Stomach (tissue), 19 donors: ENCODE measurements at places on chromosomes 16 and 17. TPM values are rescaled to one million over a fixed set of nuclear protein-coding genes. Genes with fewer than 3 reads are reported as not detected.

TBX21 gene
- 0.55 TPM for total RNA-seq

DNA sequence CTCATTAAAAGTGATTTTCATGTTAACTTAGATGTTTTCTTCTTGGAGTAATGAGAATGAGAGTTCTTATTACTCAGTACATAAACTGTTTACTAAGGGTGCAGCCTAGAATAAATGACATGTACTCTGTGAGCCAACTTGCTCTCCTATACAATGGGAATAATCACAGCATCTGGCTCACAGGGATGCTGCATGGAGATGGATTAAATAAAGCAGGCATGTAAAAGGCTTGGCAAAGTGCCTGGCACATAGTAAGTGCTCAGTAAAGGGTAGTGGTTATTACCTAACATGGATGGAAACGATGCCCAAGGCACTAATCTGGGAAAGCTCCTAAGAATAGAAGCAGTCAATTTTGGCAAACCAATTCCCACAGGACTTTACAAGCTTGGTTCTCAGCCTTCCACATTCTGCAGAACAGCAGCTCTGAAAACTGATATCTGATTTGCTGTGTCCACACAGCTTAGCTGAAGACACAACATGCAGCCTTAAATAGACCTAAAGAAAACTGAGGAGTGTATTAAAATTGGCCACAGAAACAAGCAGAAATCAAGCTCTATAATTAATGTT, 176.1 kb downstream of the ABCC12 start:
- H3K27me3 ChIP-seq = no peaks in the 10 kb centered on the region
- no peak overlapping the region for H3K4me3 ChIP-seq
- no peaks in the 10 kb centered on the region for H3K36me3 ChIP-seq
- no peak overlapping the region for H3K27ac ChIP-seq

DNA sequence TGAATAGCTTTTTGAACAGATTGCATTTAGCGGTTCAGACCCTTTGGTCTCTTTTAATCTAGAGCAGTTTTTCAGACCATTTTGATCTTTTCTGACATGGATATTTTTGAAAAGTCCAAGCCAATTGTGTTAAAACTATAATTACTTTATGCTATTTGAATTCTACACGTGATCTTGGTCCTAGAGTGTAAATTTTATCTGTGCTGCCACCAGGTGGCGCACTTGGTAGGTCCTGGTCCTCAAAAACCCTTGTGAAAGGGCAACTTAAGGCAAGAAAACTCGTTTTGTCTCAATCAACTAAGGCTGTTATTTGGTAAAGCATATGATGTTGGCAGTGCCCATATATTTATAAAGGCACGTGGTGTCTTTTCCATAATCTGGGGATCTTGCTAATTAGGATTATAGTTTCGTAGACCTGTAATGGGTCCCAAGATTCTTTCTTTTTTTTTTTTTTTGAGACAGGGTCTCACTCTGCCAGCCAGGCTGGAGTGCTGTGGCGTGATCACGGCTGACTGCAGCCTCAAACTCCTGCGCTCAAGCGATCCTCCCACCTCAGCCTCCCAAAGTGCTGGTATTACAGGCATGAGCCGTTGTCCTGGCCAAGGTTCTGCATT, 43.9 kb upstream of the TEX2 start:
- no peaks in the 10 kb centered on the region for H3K27me3 ChIP-seq
- H3K36me3 ChIP-seq = no peaks in the 10 kb centered on the region
- DNase-seq = peak; percentile 73

CES3 gene
- total RNA-seq = not detected

RAB11FIP4 gene
- total RNA-seq = 22.2 TPM

DNA sequence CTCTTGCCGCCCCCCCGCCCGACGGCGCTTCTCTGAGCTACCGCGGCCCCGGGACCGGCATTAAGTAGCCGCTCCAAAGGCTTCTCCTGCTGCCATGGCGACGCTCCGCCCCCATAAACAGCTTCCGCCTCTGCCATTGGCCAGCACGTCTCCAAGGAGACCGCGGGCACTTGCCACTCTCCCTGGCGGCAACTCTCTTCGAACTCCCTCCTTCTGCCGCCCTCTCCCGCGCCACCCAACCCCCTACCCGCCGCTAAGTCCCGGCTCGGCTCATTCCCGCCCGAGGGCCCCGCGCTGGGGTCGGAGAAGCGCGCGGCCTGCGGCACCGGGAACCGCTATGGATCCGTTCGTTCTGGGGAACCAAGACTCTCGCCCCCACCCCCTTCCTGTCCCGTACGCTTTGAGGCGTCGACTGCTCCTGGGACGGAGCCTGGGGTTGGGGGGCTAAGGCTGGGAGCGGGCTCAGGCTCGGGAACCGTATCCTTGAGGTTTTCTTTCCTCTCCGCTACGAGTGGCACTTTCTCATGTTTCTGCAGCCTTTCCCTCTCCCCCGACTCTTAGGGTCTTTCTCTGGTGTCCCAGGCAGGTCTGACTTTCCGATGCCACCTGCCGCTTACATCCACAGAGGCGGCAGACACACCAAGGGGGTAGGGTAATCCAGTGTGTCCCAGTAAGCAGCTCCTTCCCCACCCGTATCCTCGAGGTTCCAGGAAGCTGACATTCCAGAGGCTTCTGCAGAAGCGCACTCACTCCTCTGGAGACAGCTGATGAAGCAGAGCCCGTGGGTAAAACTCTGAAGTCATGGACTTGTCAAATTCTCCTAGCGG, at the start of gene FOXJ1:
TSS of gene FOXJ1 (minus strand) at position 34 of the 827 bp plus-strand sequence. CDS start 850 bp downstream, outside the sequence.
- peaks cover 45% of the 10 kb centered on the region for H3K4me1 ChIP-seq
- peaks cover 47% of the 10 kb centered on the region for H3K27me3 ChIP-seq
- H3K36me3 ChIP-seq = no peaks in the 10 kb centered on the region
- peak; percentile 97 for DNase-seq
- H3K27ac ChIP-seq = no peak within 1 kb of the TSS

GNG13 gene
- not detected for total RNA-seq

NOG gene
- not detected for total RNA-seq

GAS7 gene
- 185 TPM for total RNA-seq

DNA sequence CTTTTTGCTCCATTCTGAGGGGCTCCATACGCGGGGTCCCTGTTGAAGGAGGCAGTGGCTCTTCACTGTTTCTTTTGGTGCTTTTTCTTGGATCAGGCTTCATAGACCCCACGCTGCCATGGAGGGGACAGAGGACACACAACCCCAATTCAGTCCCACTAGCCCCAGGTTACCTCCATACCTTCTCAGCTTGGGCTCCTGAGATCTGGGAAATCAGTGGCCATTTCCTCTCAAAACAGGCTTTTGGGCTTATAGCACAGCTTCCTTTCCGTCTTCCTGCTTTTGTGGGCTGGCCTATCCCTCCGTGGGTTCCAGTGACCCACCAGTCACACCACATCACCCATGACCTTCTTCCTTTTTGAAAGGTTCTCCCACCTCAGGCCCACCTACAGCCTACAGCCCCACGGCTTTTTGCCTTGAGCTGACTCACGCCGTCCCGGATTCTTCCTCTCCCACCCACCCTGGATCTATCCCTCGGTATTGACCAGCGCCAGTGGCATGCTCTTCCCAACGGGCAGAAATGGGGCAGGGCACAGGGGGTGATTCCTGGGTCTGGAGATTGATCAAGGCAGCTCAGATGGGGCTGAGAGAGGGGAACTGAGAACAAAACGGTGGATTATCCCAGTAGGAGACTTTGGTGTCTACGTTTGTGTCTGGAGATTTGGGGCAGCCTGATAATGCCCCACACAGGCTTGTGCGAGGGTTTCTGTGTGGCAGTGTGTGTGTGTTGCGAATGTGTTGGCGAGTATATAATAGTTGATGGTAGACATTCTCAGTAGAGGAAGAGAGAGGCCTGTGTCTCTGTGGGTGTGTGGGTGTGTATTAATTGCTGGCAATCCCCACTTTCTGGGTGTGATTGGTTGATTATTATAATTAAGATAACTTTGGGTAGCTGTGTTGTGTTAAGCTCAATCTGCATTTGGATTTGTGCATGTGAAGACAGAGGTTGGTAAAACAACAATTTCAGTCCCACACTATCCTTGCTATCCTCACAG, 3.8 kb downstream of the TBX21 start:
- H3K27me3 ChIP-seq = no peaks in the 10 kb centered on the region
- no peak overlapping the region for H3K27ac ChIP-seq
- no peaks in the 10 kb centered on the region for H3K36me3 ChIP-seq

GRCh38 chr17:66308856-66309255, 6.4 kb downstream of the PRKCA start:
- H3K4me1 ChIP-seq = peaks cover 13% of the 10 kb centered on the region
- H3K36me3 ChIP-seq = no peaks in the 10 kb centered on the region
- no peaks in the 10 kb centered on the region for H3K27me3 ChIP-seq

- H3K27ac ChIP-seq = no peak overlapping the region
- DNase-seq = no peak
- H3K36me3 ChIP-seq = no peaks in the 10 kb centered on the region
- H3K4me1 ChIP-seq = peaks cover 14% of the 10 kb centered on the region
Measured at GRCh38 chr17:36086791-36087190, 3.2 kb downstream of the CCL3 start.

GRCh38 chr17:64373722-64374121, 16.9 kb downstream of the PECAM1 start:
- no peak overlapping the region for H3K4me3 ChIP-seq
- H3K27ac ChIP-seq = no peak overlapping the region
- H3K36me3 ChIP-seq = no peaks in the 10 kb centered on the region
- H3K27me3 ChIP-seq = no peaks in the 10 kb centered on the region
- DNase-seq = no peak
- H3K4me1 ChIP-seq = no peaks in the 10 kb centered on the region

CDRT15L2 gene
- not detected for total RNA-seq

ORC6 gene
- total RNA-seq = 7.5 TPM

TP53TG3B gene
- not detected for total RNA-seq

- peaks cover 6% of the 10 kb centered on the region for H3K4me1 ChIP-seq
- H3K36me3 ChIP-seq = no peaks in the 10 kb centered on the region
Measured at GRCh38 chr17:9331279-9332131, 244.1 kb downstream of the STX8 start.

- H3K27me3 ChIP-seq = no peaks in the 10 kb centered on the region
- no peak overlapping the region for H3K4me3 ChIP-seq
- DNase-seq = no peak
Measured at GRCh38 chr16:67190448-67191399, 788 bp upstream of the EXOC3L1 start.

DNA sequence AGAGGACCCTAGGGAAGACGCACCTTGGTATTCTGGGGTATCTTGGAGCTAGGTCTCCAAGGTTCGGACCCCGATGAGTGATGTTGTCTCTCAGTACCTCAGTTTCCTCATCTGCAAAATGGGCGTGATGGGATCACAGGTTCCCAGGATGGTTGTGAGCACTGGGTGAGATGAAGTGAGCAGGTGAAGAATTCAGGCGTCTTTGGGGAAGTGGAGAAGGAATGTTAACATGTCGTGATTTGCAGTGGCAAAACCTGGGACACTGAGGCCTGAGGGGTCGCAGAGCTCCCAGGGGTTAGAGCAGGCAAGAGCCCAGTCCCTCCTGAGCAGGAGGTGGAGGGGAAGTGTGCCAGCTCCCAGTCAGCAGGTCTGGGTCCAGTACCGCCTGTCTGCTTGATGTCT, 215.1 kb upstream of the GSE1 start:
- H3K27ac ChIP-seq = no peak overlapping the region
- H3K4me1 ChIP-seq = peaks cover 49% of the 10 kb centered on the region
- DNase-seq = no peak
- H3K36me3 ChIP-seq = no peaks in the 10 kb centered on the region

PERCC1 gene
- not detected for total RNA-seq

GRCh38 chr17:21532763-21533385, 156.7 kb downstream of the KCNJ12 start:
- DNase-seq = no peak
- no peaks in the 10 kb centered on the region for H3K4me1 ChIP-seq
- H3K27ac ChIP-seq = no peak overlapping the region
- H3K27me3 ChIP-seq = no peaks in the 10 kb centered on the region
- peaks cover 41% of the 10 kb centered on the region for H3K36me3 ChIP-seq
- H3K4me3 ChIP-seq = no peak overlapping the region

GRCh38 chr17:17351901-17352781, 49.0 kb downstream of the NT5M start:
- DNase-seq = peak; percentile 83
- H3K36me3 ChIP-seq = no peaks in the 10 kb centered on the region

GRCh38 chr16:4097826-4098240, 18.4 kb downstream of the ADCY9 start:
- DNase-seq = no peak
- H3K36me3 ChIP-seq = no peaks in the 10 kb centered on the region
- H3K27me3 ChIP-seq = no peaks in the 10 kb centered on the region
- no peak overlapping the region for H3K4me3 ChIP-seq
- H3K4me1 ChIP-seq = peaks cover 23% of the 10 kb centered on the region
- peak overlapping the region; percentile 41 for H3K27ac ChIP-seq

- no peak overlapping the region for H3K4me3 ChIP-seq
- no peaks in the 10 kb centered on the region for H3K36me3 ChIP-seq
- H3K27me3 ChIP-seq = peaks cover 28% of the 10 kb centered on the region
- no peak for DNase-seq
- H3K4me1 ChIP-seq = no peaks in the 10 kb centered on the region
- no peak overlapping the region for H3K27ac ChIP-seq
Measured at GRCh38 chr17:10394201-10394887, 21.5 kb upstream of the MYH13 start.

- H3K27me3 ChIP-seq = no peaks in the 10 kb centered on the region
- no peak overlapping the region for H3K27ac ChIP-seq
- DNase-seq = no peak
- no peaks in the 10 kb centered on the region for H3K36me3 ChIP-seq
- H3K4me1 ChIP-seq = peaks cover 6% of the 10 kb centered on the region
Measured at GRCh38 chr17:13333661-13334060, 268.1 kb downstream of the HS3ST3A1 start.

GRCh38 chr16:19625039-19625438, 69.5 kb downstream of the VPS35L start:
- peaks cover 80% of the 10 kb centered on the region for H3K36me3 ChIP-seq
- no peaks in the 10 kb centered on the region for H3K27me3 ChIP-seq
- no peaks in the 10 kb centered on the region for H3K4me1 ChIP-seq
- no peak overlapping the region for H3K27ac ChIP-seq

LLGL1 gene
- 14.0 TPM for total RNA-seq

LPCAT2 gene
- 10.1 TPM for total RNA-seq
